ENCODE measurements at places on chromosomes 5 and 9.

DNA sequence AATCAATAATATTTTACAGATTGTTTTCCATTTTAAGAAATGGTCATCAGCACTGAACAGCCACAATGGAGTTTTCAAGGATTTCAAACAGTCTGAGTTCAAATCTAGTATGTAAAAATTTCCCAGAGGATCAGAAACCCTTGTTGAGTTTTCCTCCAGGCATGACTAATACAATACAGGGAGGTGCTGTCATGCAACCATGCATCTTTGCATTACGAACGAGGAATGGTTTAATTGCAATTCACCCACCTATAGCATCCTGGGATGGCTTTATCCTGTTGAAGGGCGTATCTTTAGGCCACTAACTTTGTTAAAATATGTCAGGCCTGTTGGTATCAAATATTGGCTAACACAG lies 196.4 kb downstream of the EFNA5 start:
- no peak for DNase-seq

DNA sequence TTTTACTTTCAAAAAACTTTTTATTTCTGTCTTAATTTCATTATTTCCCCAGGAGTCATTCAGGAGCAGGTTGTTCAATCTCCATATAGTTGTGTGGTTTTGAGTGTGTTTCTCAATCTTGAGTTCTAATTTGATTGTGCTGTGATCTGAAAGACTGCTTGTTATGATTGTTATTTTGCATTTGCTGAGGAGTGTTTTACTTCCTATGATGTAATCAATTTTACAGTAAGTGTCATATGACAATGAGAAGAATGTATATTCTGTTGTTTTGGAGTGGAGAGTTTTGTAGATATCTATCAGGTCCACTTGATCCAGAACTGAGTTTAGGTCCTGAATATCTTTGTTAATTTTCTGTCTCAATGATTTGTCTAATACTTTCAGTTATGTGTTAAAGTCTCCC lies 706.9 kb upstream of the CTNND2 start:
- DNase-seq: no peak

- peak; percentile 40 for DNase-seq
These were observed 3.8 kb upstream of the NPDC1 start for GRCh38 chr9:137049544-137050449.

DNA sequence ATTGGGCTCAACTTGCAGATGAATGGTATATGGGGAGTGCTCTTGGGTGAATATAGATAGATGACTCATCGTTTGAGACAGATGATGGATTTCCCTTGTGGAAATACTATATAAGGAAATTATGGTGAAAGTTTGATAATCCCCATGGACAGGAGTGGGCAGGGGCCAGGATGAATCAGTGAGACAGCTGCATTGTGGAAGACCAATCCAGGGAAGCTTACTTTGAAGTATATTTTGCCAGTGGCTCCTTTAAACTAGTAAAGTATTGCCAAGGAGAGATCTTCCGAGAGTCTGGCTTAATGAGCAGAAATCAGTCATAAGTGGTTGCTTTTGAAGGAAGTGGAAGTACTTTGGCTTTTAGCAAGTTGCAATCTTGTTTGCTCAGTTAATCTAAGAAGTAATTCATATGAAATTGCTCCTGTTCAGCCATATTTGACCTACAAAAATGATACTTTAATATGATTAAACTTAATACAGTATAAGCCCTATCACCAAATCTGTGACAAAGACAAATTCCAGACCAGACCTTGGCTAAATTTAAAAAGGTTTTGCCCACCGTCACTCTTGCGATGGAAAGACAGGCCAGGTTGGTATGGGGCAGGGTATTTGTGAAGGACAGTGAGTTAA lies 9.3 kb upstream of the TNC start:
- no peak for DNase-seq

DNA sequence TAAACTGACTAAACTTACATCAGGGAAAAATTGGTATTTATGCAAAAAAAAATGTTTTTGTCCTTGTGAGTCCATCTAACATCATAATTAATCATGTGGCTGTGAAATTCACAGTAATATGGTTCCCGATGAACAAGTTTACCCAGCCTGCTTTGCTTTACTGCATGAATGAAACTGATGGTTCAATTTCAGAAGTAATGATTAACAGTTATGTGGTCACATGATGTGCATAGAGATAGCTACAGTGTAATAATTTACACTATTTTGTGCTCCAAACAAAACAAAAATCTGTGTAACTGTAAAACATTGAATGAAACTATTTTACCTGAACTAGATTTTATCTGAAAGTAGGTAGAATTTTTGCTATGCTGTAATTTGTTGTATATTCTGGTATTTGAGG lies 16.6 kb upstream of the SRP19 start:
- DNase-seq: no peak

- DNase-seq: no peak
These were observed 453.3 kb downstream of the DIRAS2 start for GRCh38 chr9:90189306-90189705.

GRCh38 chr9:114631166-114631565 lies 20.1 kb downstream of the TMEM268 start:
- DNase-seq: no peak

GRCh38 chr5:92780057-92780456 lies 801.0 kb downstream of the NR2F1-AS1 start:
- no peak for DNase-seq

GRCh38 chr5:2453781-2454180 lies 297.7 kb downstream of the IRX2 start:
- DNase-seq: no peak

DNA sequence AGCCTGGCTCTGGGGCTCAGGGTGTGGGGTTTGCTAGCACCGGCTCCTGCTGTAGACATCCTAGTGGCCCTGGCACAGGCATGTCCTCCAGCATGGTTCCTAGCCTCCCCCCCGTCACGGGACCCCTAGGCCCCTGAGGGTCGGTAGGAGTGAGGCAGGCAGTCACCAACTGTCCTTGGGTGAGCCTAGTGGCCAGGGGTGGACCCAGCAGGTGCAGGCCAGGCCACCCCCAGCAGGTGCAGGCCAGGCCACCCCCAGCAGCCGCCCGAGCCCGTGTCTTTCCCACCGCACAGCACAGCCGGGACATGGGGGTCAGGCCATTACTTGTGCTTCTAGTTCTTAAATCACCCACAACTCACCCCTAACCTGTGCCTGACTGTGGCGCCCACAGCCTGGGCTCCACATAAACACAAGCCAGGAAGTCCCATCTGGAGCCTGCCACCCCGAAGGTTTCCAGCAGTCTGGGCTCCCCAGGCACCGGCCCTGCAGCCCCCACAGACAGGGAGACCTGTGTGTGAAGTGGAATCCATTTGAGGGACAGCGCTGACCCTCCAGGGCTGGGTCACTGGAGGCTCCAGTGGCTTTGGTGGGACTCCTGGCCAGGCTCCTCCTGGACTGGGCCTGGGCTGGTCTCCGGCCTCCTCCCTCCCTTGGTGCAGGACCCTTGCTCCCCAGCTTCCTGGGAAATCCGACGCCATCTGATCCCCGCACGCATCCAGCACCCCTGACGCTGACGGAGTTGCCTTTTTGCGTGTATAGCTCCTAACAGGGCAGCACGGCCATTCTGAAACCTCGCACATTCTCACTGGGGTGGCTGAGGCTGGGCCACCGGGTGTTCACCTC lies 114.1 kb upstream of the LPCAT1 start:
- no peak for DNase-seq
